Heart right ventricle (tissue), 16 donors: ENCODE measurements at places on chromosomes 1 and 21. TPM values are rescaled to one million over a fixed set of nuclear protein-coding genes. Genes with fewer than 3 reads are reported as not detected.

DNA sequence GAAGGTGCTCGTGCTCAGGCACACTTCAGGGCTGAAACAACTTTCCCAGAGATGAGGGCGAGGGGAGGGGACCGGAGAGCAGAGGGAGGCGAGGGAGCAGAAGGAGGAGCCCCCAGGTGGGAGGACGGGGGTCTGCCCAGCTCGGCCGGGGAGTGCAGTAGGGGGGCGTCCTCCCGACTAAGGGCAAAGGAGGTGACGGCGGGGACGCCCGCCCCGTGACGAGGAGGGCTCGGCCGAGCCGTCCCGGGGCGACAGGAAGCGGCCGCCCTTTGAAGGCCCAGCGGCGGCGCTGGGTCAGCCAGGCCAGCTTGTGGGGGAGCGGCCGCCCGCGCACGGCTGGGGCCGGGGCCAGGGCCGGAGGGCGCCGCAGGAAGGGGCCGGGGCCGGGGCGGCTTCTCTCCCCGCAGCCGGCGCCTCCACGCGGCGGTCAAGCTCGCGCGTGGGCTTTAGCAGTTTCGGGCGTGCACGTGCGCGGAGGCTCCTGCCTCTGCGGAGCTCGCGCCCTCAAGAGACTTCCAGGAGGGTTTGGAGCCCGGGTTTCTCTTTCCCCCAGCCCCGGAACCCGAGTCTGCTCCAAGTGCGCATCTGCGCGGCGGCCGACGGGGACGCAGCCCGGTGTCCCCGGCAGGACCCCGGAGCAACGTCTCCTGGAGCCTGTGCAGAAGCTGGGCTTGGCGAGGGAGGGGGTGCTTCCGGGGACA lies 100.8 kb upstream of the SLC45A1 start:
- H3K4me1 ChIP-seq = peaks cover 3% of the 10 kb centered on the region
- H3K36me3 ChIP-seq = no peaks in the 10 kb centered on the region
- no peak for DNase-seq

DNA sequence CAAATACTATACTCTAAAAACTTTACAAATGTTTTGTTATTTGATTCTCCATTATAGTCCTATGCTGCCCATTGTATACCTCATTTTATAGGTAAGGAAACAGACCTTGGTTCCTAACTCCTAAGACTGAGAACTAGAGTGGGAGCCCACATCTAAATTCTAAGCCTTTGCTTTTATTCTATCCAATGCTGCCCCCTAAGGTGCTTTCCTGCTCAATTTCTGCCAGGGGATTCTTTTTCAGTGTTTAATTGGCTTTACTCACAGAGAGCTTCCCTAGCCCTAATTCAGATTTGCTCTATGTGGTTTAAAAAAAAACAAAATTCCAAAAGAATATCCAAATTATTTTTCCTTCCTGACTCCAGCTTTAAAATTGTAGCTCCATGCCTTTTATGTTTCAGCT lies 64.5 kb downstream of the KIF14 start:
- H3K4me1 ChIP-seq = no peaks in the 10 kb centered on the region
- no peaks in the 10 kb centered on the region for H3K27me3 ChIP-seq
- DNase-seq = no peak
- H3K27ac ChIP-seq = no peak overlapping the region
- no peak overlapping the region for H3K4me3 ChIP-seq

GRCh38 chr21:35395728-35396127 lies 346.6 kb upstream of the RUNX1 start:
- no peaks in the 10 kb centered on the region for H3K36me3 ChIP-seq
- no peak overlapping the region for H3K4me3 ChIP-seq
- no peak for DNase-seq
- H3K27me3 ChIP-seq = no peaks in the 10 kb centered on the region
- no peaks in the 10 kb centered on the region for H3K4me1 ChIP-seq

- no peaks in the 10 kb centered on the region for H3K27me3 ChIP-seq
- H3K27ac ChIP-seq = no peak overlapping the region
- H3K4me3 ChIP-seq = no peak overlapping the region
Measured at GRCh38 chr1:244792188-244792850, 43.1 kb upstream of the COX20 start.

DNA sequence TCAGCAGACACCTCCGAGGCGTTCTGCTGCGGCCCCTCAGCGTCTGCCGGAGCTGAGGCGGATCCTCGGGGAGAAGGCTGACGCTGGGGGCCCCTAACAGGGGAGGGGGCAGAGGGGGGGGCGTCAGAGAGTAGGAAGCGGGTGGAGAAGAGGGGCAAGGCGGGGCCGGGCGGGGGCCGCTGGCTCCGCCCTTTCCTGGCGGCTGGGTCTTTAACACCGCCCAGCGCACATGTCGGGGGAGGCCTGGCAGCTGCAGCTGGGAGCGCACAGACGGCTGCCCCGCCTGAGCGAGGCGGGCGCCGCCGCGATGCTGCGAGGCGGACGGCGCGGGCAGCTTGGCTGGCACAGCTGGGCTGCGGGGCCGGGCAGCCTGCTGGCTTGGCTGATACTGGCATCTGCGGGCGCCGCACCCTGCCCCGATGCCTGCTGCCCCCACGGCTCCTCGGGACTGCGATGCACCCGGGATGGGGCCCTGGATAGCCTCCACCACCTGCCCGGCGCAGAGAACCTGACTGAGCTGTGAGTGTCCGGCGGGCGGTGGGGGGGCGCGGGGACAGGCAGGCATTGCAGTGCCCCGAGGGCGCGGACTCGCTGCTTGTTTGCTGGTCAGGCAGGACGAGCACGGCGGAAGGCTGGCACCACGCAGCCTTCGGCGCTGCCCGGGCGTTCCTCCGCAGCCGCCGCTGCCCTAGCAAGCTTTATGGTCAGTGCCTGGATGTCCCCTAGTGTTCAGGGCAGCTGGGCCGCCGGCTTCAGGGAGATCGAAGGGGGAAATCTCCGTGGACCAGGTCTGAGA lies at the start of gene NTRK1:
Gene NTRK1 (plus strand): TSS at position 238 of the 796 bp plus-strand sequence. CDS start 70 bp downstream, at position 308.
- no peaks in the 10 kb centered on the region for H3K36me3 ChIP-seq
- peaks cover 36% of the 10 kb centered on the region for H3K4me1 ChIP-seq
- no peak within 1 kb of the TSS for H3K27ac ChIP-seq
- no peak for DNase-seq

GRCh38 chr1:193685986-193686385 lies 499.6 kb upstream of the B3GALT2 start:
- no peaks in the 10 kb centered on the region for H3K4me1 ChIP-seq
- no peak for DNase-seq
- H3K27me3 ChIP-seq = no peaks in the 10 kb centered on the region

DNA sequence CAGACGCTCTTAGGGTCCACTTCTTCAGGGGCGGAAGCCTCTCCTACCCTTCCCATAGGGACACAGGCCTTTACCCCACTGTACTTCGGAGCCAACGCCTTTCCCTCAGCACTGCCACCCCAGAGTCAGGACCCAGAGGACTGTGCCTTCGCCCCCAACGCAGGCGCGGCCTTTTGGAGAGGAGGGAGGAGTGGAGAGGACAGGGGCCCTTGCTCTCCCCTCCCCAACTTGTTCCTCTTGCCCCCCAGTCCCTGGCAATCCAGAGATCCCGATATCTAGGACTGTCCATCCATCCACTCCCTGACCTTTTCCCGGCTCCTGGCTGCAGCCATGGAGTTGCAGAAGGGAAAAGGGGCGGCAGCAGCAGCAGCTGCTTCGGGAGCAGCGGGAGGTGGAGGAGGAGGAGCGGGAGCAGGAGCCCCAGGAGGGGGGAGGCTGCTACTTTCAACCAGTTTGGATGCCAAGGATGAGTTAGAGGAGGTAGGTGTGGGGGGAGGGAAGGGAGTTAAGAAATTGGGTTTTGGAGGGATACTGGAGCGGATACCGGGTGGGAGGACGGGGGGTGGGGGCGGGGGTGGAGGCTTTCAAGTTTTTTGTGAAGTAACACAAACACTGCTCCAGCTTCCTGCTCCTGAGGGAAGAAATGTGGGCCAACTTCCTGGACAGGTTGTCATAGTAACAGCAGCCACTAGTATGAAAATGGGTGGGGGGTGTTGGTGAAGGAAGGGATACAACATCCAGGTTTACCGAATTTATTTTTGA lies 636 bp downstream of the INTS3 start:
- peak; percentile 44 for DNase-seq
- peak overlapping the region; percentile 99 for H3K27ac ChIP-seq
- peaks cover 3% of the 10 kb centered on the region for H3K36me3 ChIP-seq
- H3K4me1 ChIP-seq = no peaks in the 10 kb centered on the region
- no peaks in the 10 kb centered on the region for H3K27me3 ChIP-seq

- no peaks in the 10 kb centered on the region for H3K4me1 ChIP-seq
- H3K4me3 ChIP-seq = no peak overlapping the region
- no peak for DNase-seq
- H3K27ac ChIP-seq = no peak overlapping the region
Measured at GRCh38 chr21:29277442-29277841, 21.3 kb upstream of the BACH1 start.

GRCh38 chr1:53478502-53478818 lies 19.3 kb downstream of the DMRTB1 start:
- H3K4me1 ChIP-seq = no peaks in the 10 kb centered on the region
- H3K27ac ChIP-seq = no peak overlapping the region
- H3K4me3 ChIP-seq = no peak overlapping the region
- DNase-seq = no peak

GRCh38 chr21:39346206-39346605 lies 2.7 kb downstream of the HMGN1 start:
- peaks cover 48% of the 10 kb centered on the region for H3K36me3 ChIP-seq
- peaks cover 25% of the 10 kb centered on the region for H3K4me1 ChIP-seq
- H3K27me3 ChIP-seq = no peaks in the 10 kb centered on the region
- peak overlapping the region; percentile 64 for H3K4me3 ChIP-seq

SPRR4 gene
- not detected for total RNA-seq

SAMSN1 gene
- 2.3 TPM for total RNA-seq

C4BPB gene
- total RNA-seq = not detected
